ENCODE measurements at places on chromosomes 7 and 10.

- DNase-seq, result no peak
Measured at GRCh38 chr7:122883049-122883680, 3.1 kb downstream of the CADPS2 start.

- DNase-seq, result no peak
Measured at GRCh38 chr10:18456984-18457383, 194.4 kb downstream of the NSUN6 start.

GRCh38 chr7:50147951-50148808 is 55.1 kb upstream of the ZPBP start:
- no peak for DNase-seq

GRCh38 chr7:138828302-138828701 is 30.3 kb upstream of the ATP6V0A4 start:
- DNase-seq, result no peak

- DNase-seq, result no peak
Measured at GRCh38 chr10:93478873-93479272, 3.3 kb downstream of the MYOF start.

- peak; percentile 38 for DNase-seq
Measured at GRCh38 chr7:71735961-71736556, 604.1 kb downstream of the GALNT17 start.

- no peak for DNase-seq
Measured at GRCh38 chr7:20466543-20467021, 135.9 kb downstream of the ITGB8 start.

DNA sequence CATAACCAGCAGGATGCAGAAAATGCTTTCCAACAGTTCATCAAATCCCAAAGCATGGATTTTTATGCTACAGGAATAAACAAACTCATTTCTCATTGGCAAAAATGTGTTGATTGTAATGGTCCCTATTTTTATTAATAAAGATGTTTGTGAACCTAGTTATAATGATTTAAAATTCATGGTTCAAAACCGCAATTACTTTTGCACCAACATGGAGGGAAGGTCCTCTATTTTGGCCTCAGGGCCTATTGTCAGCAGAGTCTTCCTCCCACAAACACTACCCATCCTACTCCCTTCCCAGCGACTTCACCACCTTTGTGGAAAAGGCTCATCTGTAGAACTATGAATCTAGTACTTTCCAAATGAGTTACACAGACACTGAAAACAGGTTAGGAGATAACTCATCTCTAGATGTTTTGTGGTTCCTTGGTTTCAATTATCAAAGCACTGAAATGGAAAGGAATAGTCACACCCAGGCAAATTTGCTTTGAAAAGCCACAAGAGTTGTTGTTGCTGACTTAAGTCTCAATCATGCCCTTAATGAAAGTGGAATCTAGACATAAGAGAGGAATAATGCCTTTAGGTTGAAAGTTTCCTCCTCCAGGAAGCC is 59.4 kb upstream of the FRMD4A start:
- peak; percentile 23 for DNase-seq

GRCh38 chr7:142174441-142174840 is 62.9 kb downstream of the MGAM2 start:
- DNase-seq, result no peak

DNA sequence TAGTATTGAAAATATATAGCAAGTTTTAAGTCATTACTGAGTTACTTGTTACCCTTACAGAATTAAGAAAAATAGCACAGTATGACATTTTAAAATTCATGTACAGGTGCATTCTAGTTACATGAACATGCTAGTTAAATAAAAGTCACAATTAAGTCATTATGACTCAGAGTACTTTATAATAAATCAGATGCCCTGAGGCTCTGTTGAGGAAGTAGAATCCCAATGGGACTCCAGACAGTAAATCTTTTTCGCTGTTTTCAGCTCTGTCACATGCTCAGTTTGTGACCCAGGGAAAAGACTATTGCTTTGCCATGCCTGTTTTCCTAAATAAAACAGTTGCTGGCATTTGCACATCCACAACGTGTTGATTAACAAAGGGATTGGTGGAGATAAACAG is 21.0 kb downstream of the NUDT13 start:
- no peak for DNase-seq

DNA sequence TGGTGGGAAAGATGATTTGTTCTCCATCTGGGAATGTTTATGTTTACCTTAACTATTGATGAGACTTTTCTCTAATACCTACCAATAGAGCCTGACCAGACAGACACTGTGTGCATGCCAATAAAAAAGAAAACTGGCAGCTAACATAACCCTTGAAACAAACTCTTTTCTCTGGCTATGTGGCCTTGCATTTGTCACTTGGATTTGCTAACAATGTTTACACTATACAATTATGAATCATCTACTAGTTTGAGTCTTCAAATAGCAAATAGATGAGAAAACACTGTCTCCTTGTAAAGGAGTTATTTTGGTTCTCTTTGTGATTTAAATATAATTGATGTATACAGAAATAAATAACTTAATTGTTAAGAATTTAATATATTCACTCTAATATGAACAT is 273.1 kb downstream of the SEMA3D start:
- DNase-seq, result no peak

- no peak for DNase-seq
Measured at GRCh38 chr7:102106625-102107024, 180.0 kb upstream of the SH2B2 start.

DNA sequence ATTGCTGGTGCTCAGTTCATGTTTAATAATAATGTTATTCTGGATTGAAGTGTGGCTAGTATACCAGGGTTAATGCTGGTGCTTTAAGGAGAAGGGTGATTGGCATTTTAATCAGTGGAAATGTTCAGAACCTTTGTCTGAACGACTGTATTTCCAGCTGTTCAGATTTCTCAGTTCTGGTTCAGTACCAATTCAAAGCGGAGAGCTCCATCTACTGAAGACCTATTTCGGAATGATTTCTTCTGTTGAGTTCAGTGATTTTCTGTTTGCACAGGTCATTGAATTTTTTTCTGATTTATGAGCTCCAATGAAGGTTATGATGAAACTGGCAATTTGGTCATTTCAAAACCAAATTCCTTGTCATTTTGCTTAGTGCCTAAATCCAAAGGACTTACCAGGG is 160.1 kb downstream of the EXOC4 start:
- no peak for DNase-seq

- no peak for DNase-seq
Measured at GRCh38 chr7:159118623-159119022, 26.0 kb downstream of the VIPR2 start.

DNA sequence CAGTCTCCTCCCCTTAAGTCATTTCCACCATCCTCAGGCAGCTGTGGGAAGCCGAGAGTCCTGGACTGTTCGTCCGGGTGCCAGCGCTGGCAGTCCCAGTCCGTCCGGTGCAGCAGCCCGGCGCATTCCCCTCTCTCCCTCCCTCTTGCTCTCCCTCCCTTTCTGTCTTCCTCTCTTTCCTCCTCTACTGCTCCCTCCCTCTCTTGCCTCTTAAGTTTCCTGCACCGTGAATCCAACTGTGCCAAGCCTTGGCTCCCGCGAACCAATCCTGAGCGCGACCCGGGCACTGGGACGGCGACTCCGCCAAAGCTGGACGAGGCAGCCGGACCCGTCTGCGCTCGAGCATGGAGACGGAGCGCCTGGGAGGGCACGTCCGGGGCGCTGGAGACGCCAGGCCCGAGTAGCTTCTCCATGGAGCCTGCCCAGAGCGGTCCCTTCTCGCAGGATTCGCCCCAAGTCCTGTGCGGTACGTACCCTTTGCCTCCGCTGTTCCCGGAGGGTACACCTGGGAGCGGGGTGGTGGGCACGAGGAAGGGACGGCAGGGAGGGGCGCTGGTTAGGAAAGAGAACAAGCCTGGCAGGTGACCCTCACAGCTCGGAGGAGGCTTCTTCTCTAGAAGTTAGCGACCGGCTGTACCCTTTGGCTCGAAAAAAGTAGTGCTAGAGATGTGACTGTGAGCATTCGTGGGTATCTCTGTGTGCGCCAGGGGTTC is 1.0 kb downstream of the NXPH1 start:
- DNase-seq, result no peak

DNA sequence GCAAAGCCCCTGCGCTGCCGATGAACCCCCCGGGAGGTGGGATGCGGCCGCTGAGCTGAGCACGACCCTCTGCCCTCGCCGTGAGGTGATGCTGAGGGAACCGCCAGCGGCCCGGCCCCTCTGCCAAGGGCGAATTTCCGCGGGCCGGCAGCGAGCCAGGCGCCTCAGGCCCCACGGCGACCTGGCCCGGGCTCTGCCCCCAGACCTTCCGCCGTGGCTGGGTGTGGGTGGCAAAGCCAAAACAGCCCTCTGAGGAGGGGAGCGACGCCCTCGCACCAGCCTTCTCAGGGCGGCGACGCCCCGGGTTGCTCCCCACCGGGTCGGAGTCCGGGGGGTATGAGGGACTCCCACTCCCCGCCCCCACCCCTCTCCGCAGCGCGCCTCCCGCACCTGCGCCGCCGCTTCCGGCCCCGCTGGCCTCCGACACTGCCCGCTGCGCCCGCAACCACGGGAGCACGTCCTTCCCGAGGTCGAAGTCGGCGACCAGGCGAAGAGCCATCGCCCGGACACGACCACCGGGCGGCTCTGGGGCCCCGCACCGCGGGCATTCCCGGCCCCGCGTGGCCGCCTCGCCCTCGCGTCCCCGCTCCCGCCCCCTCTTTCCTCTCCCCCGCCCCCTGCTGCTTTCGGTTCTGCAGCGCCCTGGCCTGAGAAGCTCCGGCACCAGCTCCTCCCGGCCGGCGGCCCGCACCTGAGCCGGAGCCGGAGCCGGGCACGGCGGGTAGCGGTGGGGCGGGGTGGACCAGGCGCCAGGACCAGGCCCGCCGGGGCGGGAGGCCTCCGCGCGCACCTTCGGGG is at the start of gene GSAP:
GSAP (minus strand) TSS at position 527 of the 798 bp plus-strand sequence; CDS start at position 499, 28 bp downstream.
- DNase-seq, result peak; percentile 27

- DNase-seq, result no peak
Measured at GRCh38 chr7:95578299-95578855, 17.9 kb downstream of the PDK4 start.

- DNase-seq, result no peak
Measured at GRCh38 chr7:8988267-8988666, 554.9 kb downstream of the NXPH1 start.

GRCh38 chr10:21907436-21907835 is 96.1 kb downstream of the DNAJC1 start:
- DNase-seq, result no peak

- DNase-seq, result no peak
Measured at GRCh38 chr7:107045980-107046379, 1.5 kb downstream of the PRKAR2B start.

GRCh38 chr7:28956608-28957063 is 1.5 kb downstream of the TRIL start:
- no peak for DNase-seq

DNA sequence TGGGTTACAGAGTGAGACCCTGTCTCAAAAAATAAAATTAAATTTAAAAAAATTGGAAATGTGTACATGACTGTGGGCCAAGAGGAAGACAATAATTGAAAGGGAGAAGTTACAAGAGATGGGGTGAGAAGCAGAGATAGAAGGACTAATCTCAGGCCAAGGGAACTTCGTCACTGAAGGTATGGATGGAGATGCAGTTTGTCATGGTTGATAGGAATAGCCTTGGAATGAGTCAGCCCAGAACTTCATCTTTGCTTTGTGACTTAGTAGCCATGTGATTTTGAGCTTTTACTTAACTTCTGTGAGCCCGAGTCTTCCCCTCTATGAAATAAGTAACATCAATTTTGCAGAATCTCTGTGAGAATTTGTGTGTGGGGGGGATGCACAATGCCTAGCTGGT is 6.5 kb upstream of the PODXL start:
- no peak for DNase-seq

- DNase-seq, result no peak
Measured at GRCh38 chr10:75280236-75280635, 44.5 kb upstream of the COMTD1 start.

- DNase-seq, result peak; percentile 37
Measured at GRCh38 chr10:119542988-119543813, 682 bp upstream of the RGS10 start.

GRCh38 chr10:50885097-50885859 is at the start of gene A1CF:
TSS of gene A1CF (minus strand) at chr10:50885627. CDS start at chr10:50859940, 25,687 bp downstream.
- no peak for DNase-seq

- DNase-seq, result no peak
Measured at GRCh38 chr10:62037890-62038608, 136.6 kb downstream of the ARID5B start.

DNA sequence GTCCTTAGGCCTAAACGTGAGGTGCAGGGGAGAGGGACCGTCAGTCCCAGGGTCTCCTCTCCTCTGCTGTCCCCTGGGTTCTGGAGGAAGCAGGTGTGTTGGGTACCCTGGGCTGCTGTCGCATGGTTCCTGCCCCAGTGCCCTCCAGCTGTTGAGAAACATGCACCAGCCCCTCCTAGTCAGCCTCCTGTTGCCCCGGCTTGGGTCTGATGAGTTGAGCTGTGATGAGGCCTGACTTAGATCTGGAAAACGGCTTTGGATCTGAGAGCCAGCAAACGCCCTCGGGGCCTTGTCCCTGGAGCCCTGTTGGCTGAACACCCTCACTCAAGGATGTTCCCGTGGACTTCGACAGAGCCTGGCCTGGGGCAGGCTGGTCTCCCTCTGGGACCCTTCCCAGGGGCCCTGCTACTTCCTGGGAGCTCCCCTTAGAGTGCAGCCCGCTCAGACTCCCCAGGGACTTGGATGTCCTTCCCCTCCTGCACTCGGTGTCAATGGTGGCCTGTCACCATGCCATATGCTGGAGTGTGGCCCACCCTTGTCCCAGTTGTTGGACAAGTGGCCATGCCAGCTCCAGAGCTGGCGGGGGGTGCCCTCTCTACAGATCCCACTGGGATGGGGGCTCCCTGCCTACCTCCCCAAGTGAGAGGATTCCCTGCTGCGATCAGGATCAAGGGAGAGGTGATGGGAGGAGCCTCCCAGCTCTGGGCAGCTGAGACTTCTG is 12.3 kb downstream of the ZNF316 start:
- no peak for DNase-seq

DNA sequence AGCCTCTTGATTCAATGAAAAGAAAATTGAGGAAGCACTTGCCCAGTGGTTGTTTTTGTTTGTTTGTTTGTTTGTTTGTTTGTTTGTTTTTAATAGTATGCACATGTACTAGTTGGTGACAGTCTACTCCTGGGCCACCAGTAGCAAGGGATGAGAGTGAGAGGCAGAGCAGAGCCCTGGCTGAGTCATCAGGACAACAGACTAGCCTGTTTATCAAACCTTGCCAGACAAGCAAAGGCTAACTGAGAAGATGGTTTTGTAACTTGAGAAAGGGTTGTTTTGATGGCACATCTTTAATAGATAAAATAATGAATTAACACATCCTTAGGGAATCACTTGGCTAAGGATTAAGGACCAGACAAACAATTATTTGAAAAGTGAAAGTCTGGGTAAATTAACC is 78.1 kb downstream of the INHBA start:
- DNase-seq, result no peak

- DNase-seq, result peak; percentile 41
Measured at GRCh38 chr10:14659626-14660196, 115.0 kb downstream of the FAM107B start.

GRCh38 chr7:66306243-66306642 is 101.1 kb downstream of the TPST1 start:
- no peak for DNase-seq

DNA sequence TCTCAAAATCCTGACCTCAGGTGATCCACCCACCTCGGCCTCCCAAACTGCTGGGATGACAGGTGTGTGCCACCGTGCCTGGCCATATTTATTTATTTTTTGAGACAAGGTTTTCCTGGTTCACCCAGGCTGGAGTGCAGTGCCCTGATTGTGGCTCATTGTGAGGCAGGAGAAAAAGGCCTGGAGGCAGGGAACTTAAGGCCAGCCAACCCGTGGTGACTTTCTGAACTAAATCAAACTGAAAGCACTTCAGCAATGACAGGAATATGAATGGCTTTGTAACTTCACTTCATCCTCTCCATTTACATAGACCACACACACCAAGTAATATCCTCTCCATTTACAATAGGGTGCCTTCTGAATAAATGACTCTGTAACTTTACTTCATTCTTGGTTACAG is 124.4 kb downstream of the CCDC3 start:
- DNase-seq, result no peak
